ENCODE measurements at places on chromosomes 3 and 15.

DNA sequence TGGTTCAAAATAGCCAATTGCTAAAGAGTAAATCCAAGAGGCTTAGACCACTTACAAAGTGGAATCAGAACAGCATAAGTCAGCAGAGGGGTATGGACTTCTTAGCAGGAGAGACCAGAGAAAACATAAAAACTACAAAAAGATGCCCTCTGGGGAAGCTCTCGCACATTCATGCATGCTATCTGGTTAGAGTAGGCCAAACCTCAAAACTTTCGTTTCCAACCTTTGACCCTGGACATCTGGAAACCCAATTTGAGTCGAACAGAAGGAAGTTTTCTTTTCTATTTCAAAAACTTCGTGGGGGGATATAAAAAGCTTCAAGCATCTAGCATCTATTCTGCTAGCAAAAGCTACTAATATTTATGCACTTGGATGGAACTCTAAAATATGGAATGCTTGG lies 523.9 kb upstream of the AGTR1 start:
- DNase-seq: no peak

DNA sequence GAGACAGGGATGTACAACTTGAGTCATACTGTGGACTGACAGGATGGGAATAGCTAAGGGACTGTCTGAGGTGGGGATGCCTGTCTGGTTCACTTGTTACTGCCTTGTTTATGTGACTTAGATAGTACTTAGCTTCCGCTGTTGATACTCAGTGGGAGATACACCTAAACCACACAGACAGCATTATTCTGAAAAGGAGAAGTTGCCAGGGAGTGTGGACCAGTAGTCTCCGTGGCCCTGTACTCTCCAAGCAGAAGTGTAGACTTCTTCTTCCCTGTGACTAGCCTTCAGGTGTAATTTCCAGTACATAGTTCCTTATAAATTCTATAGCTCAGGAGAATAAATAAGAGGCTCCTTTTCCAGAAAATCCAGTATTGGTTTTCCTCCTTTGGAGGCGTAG lies 5.1 kb downstream of the HIGD2B start:
- no peak for DNase-seq

DNA sequence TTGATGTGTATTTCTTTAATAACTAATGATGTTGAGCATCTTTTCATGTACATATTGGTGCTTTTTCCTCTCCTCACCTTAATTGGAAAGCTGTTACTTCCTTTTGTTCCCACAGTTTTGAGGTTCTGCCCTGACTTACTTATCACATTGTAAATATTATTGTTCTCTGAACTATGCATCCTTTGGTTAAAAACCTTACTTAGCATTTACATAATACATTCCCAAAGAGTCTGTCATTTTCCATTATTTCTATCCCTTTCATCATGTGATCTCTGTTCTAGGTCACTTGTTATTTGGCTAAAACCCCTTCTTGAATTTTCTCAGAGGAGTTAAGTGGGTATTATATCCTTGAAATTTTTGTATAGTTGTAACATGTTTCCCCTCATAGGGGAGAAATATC lies 33.0 kb downstream of the SLC12A6 start:
- no peak for DNase-seq

DNA sequence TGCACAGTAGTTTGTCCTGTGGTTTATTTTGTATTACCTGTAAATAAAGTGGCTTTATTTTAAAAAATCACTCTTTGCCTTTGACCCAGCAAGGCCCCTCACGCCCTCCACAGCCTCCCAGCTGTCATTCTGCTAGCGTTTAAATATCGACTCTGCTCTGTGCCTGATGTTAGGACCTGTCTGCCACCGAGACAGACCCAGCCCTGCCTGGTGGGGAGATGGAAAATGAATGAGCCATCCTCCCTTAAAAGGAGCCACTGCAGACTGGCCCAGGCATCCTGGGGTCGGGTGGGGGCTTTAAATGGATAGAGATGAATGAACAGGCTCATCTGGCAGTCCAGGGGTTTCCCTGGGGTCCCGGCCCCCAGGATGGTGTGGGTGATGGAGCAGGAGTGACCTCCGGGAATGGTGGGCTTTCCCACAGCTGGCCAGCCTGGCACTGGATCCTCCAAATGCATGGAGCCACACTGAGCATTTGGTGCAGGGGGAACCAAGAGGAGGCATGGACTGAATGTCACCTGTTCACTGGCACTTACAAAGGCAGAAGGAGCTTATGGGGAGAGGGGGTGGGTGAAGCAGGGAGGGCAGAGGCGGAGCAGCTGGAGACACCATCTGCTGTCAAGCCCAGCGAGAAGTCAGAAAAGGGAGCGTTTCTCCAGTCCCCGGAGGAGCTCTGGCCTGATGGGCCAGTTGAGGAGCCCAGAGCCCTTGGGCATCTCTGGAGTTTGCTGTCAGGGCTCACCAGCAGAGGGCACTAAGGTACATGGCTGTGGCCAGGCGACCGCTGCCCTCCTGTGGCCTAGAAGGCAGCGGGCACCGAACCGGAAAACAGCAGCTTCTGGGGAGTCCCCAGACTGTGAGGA lies 11.9 kb downstream of the GRM2 start:
- DNase-seq: no peak

- no peak for DNase-seq
Observed at GRCh38 chr3:64848822-64849221, 161.0 kb upstream of the ADAMTS9 start.

DNA sequence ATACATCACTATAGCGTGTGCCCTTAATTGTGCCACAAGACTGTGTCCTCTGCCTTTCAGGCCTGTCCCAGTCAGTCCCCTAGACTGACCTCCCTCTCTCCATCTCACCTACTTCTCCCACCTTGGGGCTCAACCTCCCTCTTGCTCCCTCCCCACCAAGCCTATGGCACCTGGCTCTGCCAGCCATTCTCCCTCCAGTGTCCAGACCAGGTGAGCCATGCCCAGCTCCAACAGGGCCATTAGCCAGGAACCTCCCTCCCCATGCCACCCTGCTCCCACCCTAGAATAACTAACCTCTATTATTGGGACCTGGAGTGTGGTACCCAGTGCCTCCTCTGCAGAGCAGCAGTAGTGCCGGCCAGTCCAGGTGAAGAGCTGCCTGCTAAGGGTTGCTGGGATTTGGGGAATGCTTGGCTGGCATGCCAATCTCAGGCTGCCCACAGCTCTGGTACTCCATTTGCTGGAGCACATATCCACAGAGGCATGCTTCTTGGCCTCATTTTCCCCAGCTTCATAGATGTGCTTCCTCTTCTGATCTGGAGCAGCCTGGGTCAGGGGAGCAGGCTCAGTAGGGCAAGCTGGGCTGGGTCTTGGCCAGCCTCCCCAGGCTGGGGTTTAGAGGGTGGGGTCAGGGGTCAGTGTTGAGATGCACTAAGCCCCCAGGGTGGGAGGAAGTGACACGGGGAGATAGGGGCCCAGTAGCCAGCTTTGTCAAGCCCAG lies 38.8 kb downstream of the SAXO2 start:
- DNase-seq: no peak

GRCh38 chr3:196073255-196073753 lies 8.6 kb downstream of the TFRC start:
- peak; percentile 71 for DNase-seq

DNA sequence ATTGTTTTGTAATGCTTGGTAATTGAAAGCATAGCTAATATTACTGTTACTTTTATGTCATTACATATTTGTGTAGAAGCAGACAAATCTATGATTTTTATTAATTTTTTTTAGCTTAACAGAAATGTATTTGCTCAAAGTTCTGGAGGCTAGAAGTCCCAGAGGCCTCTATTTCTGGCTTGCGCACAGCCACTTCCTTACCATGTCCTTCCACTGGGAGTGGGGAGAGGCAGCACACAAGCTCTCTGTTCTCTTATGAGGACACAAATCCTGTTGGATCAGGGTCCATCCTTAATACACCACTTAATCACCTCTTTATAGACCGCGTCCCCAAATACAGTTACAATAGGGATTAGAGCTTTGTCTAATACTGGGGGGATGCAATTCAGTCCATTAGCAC lies 1061.4 kb downstream of the OTOL1 start:
- DNase-seq: no peak

DNA sequence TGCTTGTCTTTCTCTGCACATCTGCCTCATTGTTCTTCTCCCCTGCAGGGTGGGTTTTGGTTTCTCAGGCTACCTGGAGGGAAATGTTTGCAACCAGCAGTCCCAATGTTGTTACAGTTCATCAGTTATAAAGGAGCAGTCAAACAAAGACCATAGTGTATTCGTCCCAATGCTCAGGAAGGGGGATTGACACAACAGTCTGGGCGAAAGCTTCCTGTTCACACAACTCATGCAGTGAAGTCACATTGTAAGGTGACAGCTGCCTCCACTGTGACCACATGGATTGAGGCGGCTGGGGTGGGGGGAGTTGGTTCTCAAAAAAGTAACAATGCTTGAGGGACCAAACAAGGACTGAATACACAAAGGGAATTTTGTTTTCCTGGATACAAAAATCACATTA lies 28.8 kb upstream of the TF start:
- no peak for DNase-seq

GRCh38 chr3:42605546-42606173 lies 5.2 kb downstream of the NKTR start:
- DNase-seq: no peak

DNA sequence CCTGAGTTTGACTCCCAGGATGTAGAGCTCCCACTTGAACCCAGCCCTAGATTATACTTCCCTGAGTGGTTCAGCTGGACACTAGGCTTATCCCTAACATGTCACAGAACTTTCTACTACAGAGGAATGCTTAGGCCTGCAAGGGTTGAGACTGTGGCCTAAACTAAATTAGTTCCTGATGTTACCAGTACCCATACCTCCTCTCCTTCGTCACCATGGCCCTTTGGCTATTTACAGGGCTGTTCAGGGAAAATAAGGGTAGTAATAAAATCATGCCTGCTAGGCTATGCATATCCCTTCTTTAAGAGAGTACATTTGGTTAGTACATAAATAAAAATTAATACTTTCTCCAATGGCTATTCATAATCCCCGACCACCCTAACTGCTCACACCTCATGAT lies 356.4 kb upstream of the RASGRP1 start:
- no peak for DNase-seq

DNA sequence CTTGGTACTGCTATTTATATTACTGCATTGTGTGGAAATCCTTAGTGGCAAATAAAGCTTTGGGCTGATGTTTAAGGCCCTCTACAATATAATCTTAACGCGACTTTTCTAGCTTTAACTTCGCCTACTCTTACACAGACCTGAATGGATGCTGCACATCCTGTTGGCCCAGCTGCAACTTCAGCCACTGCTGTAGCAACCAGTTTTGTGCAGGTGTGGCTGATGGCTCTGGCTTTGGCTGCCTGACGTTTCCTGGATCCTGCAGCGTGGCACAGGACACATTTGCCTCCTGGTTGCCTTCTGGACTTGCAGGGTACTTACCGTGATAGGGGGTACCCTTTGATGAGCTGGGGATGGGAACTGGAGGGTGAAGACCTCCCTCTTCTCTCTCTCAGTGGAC lies 20.2 kb upstream of the ERICH6 start:
- no peak for DNase-seq

GRCh38 chr3:174365796-174366195 lies 493.3 kb upstream of the NAALADL2 start:
- DNase-seq: no peak

DNA sequence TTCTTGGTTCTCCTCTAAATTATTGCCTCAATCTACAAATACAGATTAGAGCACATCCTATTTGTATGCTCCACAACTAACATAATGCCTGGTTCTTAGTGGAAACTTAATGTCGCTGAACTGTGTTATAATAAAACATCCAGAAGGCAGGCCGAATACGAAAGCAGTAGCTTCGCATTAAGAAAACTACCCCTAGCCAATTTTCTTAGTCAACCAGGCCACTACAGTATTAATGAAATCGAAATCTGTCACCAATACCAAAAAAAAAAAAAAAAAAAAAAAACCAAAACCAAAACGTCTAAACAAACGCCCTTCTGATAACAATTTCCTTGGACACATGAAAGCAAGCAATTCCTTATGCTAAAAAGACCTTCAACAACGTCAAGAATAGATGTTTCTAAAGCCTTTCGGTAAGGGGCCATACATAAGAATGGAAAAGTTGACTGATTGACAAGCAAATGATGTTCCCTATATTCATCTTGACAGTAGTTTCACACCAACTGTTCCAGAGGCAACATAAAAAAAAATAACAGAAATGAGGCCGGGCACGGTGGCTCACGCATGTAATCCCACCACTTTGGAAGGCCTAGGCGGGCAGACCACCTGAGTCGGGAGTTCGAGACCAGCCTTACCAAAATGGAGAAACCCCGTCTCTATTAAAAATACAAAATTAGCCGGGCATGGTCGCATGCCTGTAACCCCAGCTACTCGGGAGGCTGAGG lies 1.3 kb downstream of the DENND6A start:
- no peak for DNase-seq

- DNase-seq: no peak
Observed at GRCh38 chr3:71433631-71434030, 149.9 kb downstream of the FOXP1 start.

DNA sequence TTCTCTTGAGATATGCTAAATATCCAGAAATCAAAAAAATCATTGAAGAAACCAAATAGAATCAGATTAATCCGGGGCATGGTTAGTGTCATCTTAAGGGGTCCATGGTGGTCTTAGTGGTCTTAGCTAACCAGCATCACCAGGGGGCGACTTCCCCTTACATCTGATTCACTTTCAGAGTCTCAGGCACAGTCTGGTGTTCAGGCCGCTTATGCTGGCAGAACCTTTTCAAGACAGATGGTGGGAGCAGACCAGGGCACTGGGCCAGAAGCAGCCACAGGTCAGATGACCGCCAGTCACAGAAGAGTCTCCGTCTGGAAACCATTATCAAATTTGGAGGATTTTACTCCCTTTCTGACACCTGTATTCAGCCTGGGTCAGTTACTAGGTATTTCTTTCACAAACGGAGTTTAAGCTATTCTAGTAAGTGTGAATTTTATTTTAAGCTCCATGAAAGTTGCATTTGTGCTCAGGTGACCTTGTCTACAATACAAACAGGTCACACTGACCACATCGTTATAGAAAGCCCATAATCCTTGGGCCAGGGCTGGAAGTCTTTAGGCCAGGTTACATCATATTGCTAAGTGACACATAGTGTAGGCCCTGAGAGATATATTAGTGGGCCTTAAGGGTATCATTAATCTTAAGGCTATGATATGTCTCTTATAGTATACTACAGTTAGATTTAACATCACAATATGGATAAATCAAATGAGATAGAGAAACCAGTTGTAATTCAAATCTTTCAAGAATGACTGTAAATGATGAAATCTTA lies 365.5 kb downstream of the GBE1 start:
- DNase-seq: no peak

GRCh38 chr15:35603856-35604255 lies 57.9 kb upstream of the DPH6 start:
- DNase-seq: no peak

GRCh38 chr15:34047893-34048775 lies 9.1 kb upstream of the AVEN start:
- no peak for DNase-seq

GRCh38 chr3:179750720-179751328 lies 98.0 kb downstream of the USP13 start:
- no peak for DNase-seq

Data from naive B cell (primary cell).